D341Med (cell line): ENCODE measurements at places on chromosomes 3 and 15.
A peak's percentile ranks its signal among the peaks of the same experiment; 100 is the strongest.

DNA sequence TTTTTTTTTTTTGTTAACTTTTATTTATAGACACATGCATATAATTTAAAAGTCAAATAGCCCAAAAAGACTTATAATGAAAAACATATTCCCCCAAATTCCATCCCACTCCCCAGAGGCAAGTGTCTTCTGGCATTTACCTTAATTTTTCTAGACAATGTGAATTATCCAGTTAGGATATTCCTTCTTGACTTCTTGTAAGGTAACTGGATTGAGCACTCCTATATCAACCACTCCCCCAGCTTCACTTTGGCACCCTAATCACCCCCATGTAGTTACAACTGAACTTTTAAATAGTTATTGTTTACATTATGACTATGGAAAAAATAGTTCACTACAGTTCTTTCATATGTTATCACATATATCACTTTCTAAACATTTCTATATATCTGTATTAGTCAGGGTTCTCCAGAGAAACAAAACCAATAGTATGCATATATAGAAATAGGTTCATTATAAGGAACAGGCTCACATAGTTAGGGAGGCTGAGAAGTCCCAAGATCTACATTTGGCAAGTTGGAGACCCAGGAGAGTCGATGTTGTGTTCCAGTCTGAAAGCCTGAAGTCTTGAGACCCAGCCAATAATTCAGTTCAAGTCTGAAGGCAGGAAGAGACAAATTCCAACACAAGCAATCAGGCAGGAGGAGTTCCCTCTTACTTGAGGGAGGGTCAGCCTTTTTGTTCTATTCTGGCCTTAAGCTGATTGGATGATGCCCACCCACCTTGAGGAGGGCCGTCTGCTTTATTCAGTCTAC lies 175.8 kb downstream of the THSD4 start:
- DNase-seq, result no peak

DNA sequence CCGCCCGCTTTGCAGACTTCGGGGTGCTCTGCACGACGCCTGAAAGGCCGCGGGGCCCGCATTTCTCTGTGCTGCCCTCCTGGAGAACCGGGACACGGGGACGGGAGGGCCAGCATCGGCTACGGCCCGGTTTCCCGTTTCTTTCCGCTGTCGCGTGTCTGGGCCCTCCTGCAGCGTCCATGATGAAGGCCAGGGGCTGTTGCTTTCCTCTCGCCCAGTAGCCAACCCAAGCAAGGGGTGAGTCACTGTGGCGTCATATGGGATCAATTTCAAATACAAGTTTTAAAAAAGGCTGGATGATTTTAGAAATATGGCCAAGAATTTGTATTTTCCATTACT lies 435 bp downstream of the SLC35G2 start:
- peak; percentile 68 for DNase-seq

GRCh38 chr3:106746286-106746685 lies 631.0 kb upstream of the CCDC54 start:
- no peak for DNase-seq

GRCh38 chr15:91988071-91988470 lies 134.6 kb downstream of the SLCO3A1 start:
- no peak for DNase-seq

- no peak for DNase-seq
Observed at GRCh38 chr3:20108869-20109268, 68.6 kb downstream of the KAT2B start.

- no peak for DNase-seq
Observed at GRCh38 chr15:92801774-92802464, 98.2 kb upstream of the CHD2 start.

DNA sequence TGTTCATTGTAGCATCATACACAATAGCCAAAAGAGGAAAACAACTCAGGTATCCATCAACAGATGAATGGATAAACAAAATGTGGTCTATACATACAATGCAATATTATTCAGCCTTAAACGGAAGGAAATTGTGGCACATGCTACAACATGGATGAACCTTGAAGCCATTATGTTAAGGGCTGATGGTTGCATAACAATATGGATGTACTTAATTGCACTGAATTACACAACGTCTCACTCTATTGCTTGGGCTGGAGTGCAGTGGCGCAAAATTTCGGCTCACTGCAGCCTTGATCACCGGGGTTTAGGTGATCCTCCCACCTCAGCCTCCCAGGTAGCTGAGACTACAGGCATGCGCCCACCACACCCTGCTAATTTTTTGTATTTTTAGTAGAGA lies 7.0 kb upstream of the TMEM62 start:
- no peak for DNase-seq

DNA sequence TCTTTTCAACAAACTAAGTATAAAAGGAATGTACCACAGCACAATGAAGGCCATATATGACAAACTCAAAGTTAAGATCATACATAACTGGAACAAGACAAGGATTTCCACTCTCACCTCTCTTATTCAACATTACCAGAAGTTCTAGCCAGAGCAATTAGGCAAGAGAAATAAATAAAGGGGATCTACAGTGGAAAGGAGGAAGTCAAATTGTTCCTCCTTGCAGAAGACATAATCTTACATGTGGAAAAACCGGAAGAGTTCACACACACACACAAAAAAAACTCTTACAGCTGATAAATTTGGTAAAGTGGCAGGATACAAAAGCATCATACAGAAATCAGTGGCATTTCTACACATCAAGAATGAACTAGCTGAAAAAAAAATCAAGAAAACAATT lies 277.9 kb downstream of the MCTP2 start:
- DNase-seq, result no peak

GRCh38 chr15:67090297-67091070 lies 25.1 kb downstream of the SMAD3 start:
- no peak for DNase-seq

DNA sequence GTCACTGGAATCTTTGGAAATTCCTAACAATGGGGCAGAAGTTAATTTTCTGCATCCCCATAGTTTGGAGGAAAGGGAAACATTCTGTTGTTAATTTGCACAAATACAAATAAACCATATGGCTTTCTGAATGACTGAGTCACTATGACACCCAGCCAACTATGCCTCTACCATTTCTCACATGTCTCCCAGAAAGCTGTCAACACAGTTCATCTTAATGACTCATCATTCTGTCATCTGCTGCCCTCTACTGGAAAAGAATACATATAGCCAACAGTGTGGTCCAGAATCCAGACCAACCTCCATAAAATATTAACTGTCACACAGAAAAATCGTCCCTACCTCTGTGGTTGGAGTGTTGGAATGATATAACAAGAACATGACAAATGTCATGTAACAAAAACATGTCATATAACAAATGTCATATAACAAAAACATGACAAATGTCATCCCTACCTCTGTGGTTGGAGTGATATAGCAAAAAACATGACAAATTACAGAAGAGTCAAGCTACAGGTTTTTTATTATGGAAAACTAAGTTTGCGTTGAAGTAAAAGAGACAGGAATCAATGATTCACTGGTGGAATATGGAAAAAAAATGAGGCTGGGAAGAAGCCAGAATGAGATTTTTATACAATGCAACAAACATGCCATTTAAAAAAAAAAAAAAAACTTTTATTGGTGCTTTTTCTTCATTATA lies 47.7 kb upstream of the GYG1 start:
- DNase-seq, result peak; percentile 61

- no peak for DNase-seq
Observed at GRCh38 chr3:112736805-112737566, 96.0 kb upstream of the CCDC80 start.

DNA sequence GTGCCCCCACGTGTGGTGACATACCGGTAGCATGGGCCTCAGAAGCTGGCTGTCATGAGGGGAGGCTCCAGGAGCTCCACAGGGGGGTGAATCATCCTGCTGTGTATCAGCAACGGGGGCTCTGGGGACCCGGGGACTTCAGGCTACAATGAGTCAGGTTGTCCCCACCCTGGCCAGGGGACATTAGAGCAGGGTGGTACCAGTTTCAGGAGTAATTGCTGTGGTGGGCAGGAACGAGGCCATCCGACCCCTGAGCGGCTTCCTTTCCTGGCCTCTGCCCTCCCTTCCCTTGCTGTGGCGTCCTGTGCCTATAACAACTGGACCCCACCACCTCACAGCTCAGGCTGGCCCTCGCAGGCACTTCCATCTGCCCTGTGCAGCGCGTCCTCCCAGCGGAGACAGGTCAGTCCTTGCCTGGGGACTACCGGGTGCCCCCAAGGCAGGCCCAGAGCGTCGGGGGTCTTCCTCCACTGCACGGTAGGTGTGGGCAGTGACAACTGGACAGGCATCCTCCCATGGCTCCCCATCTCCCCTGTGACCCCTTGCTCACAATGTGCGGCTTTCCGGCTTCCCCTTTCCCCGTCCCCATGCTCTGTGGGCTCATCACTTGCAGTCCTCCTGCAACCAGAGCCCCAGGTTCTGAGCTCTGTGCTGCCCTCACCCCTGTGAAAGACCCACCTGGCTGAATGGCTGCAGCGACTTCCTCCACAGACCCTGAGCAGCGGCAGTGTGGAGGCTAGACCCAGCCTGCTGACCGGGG lies 57.0 kb downstream of the KLF15 start:
- no peak for DNase-seq

- no peak for DNase-seq
Observed at GRCh38 chr3:26259176-26259575, 363.4 kb upstream of the LRRC3B start.

DNA sequence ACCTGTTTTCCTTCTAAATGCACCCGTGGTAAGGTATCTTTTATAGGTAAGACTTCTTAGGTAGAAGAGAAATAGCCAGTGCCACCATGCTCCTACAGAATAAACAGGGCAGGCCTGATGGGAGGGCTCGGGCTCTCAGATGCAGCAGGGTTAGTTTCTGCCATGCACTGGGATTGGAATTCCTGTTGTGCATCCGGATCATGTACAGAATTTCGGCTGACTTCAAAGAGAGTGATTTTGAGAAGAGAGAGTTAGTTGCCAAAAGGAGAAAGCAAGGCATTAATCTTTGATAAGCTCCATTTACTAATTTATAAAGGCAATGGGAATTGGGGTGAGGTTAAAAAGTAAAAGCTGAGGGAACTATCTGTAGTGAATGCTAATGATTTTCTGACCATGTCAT lies 211.2 kb downstream of the WDR72 start:
- no peak for DNase-seq

- no peak for DNase-seq
Observed at GRCh38 chr3:71536376-71536965, 47.1 kb downstream of the FOXP1 start.

DNA sequence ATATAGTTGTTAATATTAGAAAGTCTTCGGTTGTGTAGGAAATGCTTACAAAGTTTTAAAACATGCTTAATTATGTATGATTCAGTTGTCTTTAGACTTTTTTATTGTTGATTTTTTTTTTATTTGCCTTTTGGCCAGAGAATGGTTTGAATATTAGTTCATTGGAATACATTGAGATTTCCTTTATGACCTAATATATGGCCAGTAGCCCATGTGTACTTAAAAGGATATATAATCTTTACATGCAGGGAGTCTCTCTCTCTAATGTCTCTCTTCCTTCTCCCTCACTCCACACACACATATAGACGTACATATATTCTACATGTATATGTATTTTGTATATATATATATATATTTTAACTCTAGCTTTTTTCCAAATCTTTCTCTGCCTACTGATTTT lies 67.3 kb upstream of the SKIL start:
- DNase-seq, result no peak

GRCh38 chr3:79930196-79930595 lies 162.4 kb upstream of the ROBO1 start:
- no peak for DNase-seq

- DNase-seq, result no peak
Observed at GRCh38 chr3:115975353-115975752, 352.0 kb downstream of the GAP43 start.

- peak; percentile 50 for DNase-seq
Observed at GRCh38 chr3:143559296-143559695, 289.0 kb downstream of the SLC9A9 start.

- no peak for DNase-seq
Observed at GRCh38 chr3:62551556-62551955, 178.2 kb upstream of the FEZF2 start.

DNA sequence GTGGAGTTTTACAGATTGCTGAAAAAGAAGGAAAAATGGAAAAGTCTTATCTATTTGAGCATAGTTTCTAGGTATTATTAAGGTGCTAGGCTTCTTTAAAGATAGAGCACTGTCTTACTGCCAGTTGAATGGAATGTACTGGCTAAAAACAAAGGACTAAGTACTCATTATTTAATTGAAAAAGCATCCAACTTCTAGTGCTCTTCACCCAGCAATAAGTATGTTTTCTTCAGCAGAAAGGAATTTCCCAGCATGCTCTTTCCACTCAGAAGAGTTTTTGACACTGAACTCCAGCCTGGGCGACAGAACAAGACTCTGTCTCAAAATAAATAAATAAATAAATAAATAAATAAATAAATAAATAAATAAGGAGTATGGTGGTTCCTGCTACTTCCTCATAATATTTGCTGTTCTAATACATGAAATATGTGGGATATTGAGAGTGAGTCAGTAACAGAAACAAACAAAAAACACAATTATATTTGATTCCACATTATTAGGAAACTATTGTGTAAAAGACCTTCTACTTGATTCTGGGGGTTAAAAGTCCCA lies 70.6 kb downstream of the ATP13A4 start:
- DNase-seq, result no peak

DNA sequence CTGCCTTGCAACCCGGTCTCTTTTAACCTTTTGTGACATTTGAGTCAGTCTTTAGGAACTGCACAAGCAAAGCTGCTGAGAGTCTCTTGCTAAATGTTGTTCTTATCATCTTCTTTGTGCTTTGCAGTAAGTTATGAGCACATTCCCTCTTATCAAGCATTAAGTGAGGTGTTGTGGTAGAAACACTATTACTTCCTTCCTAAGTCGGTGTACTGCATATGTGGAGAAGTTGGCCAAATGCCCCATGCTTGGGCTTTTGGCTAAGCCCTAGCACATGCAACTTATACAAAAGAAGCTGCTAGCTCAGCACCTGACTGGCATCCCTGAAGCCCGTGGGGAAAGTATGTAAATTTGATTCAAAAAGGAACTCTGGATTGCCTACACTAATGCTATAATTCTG lies 136.5 kb upstream of the RBMS3 start:
- DNase-seq, result no peak

DNA sequence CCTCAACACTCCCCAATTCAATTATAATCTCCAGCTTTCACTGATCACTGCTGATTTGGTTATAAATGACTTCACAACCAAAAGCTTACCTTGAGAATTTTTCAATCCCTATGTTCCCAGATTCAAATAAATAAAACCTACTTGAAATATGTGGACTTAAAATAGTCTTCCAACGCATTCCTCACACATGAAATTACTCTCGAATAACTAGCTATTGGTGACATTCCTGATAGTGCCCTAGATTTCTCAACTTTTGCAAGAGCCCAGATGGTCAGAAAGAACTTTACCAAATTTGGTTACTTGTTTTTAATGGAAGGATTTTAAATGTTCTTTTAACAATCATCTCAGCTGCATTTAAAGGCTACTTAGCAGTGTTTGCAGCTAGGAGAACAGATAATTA lies 605.5 kb downstream of the FHIT start:
- no peak for DNase-seq

- DNase-seq, result no peak
Observed at GRCh38 chr15:66211670-66212562, 41.6 kb downstream of the MEGF11 start.

- DNase-seq, result no peak
Observed at GRCh38 chr3:184663756-184664155, 48.1 kb downstream of the MAGEF1 start.

GRCh38 chr3:144032531-144033239 lies 61.1 kb downstream of the DIPK2A start:
- DNase-seq, result no peak
